Suppressor macrophage treated with lipopolysaccharide for 4 hours (primary cell): ENCODE measurements at places on chromosomes 5 and 9.

- DNase-seq = no peak
These were observed 30.8 kb upstream of the UNC5A start for GRCh38 chr5:176779537-176779936.

DNA sequence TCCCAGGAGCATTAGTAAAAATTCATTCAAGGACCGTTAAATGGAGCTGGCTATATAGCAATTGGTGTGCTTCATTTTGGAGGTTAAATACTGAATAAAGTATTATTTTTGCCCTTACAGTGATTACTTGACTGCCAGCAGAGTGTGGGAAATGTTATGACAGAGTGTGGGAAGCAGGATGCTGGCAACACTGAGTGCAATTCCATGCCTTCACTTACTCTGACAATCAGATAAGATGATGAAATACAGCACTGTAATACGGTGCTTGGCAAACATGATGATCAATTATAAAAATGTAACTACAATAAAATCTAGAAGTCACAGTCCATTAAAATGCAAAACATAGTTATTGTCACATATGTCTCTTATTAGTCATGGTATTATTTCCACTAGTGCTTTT, 651.3 kb downstream of the PTPRD start:
- DNase-seq = no peak

DNA sequence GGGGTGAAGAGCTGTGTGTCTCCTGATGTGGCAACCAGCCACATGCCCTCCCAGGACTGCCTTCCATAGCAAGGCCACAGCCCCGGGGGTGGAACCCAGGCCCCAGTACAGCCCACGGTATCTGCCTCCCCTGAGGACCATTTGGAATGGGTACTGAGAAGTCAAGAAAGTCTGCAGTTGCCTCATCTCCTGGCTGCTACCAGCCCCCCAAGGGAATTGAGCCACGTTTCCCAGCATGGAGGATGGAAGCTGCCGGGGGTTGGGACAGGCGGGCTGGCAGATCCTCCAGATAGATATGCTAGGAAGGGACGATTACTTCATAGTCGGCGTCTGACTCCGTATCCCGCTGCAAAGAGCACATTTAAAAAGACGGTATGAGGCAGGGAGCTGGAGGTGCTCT, 5.5 kb upstream of the DMRT2 start:
- no peak for DNase-seq

DNA sequence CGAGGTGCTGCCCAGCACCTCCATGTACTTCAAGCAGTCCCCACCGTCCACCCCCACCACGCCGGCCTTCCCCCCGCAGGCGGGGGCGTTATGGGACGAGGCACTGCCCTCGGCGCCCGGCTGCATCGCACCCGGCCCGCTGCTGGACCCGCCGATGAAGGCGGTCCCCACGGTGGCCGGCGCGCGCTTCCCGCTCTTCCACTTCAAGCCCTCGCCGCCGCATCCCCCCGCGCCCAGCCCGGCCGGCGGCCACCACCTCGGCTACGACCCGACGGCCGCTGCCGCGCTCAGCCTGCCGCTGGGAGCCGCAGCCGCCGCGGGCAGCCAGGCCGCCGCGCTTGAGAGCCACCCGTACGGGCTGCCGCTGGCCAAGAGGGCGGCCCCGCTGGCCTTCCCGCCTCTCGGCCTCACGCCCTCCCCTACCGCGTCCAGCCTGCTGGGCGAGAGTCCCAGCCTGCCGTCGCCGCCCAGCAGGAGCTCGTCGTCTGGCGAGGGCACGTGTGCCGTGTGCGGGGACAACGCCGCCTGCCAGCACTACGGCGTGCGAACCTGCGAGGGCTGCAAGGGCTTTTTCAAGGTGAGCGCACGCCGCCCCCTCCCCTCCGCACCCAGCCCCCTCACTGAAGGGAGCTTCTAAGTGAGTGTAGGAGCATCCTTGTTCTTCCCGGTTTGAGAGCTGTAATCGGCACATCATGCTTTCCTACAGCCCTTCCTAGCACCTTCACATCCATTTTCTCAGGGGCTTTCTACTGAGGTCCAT, 6.9 kb downstream of the NR4A3 start:
- DNase-seq = no peak

GRCh38 chr9:85430659-85431338, 311.0 kb downstream of the AGTPBP1 start:
- no peak for DNase-seq

DNA sequence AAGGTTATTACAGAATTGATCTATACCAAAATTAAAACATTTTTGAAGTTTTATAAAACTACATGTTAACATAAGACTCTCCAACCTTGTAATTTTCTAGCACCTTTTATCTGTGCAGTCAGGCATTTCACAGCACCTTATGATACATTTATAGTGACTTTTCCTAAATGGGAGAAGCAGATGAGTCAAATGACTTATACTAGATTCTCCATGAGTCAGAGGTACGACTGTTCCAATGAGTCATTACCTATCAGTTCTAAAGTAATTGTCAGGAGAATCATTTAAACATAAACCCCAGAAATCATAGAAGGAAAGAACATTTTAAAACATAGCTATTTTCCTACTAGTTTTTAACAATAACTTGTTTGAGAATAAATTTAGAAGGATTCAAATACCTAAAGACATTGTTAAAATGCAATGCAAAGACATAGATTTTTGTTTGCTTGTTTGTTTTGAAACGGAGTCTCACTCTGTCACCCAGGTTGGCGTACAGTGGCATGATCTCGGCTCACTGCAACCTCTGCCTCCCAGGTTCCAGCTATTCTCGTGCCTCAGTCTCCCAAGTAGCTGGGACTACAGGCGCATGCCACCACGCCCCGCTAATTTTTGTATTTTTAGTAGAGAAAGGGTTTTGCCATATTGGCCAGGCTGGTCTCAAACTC, 34.7 kb upstream of the DMXL1 start:
- peak; percentile 68 for DNase-seq

DNA sequence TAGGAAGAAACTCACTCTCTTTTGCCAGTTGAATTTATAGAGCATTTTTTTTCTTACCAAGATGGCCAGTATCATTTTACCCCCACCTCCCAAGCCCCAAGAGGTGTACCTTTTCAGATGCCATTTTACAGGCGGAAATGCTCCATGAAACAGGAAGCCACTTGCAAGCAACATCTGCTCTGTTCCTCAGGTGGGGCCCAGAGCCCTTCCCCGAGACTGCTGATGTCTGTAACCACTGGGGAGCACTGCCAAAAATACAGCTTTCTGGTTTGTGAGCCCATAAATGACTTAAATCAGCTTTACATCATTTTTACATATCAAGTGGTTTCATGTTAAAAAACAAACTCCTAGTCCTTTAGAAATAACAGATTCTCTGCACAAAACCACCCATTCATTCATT, 42.9 kb upstream of the GARNL3 start:
- no peak for DNase-seq

- peak; percentile 11 for DNase-seq
These were observed 1.5 kb downstream of the FAM170A start for GRCh38 chr5:119630752-119631440.

DNA sequence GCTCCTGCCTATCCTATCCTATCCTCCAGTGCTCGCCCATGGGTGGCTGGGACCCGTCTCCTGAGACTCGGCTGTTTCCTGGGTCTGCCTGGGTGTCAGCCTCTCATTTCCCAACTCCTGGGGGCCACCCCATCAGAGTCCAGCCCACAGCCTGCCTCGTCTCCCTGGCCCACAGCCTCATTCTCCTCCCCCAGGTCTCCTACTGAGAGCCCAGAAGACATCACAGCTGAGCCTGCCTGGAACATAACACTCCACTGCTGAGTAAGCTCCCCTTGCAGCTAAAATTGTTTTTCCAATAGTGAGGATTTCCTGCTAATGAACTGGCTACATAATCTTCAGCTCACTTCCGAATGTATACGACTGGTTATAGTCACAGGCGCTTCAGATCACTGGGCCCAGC, 95.3 kb downstream of the TTLL11 start:
- DNase-seq = no peak

- DNase-seq = no peak
These were observed 1.2 kb downstream of the ZNF608 start for GRCh38 chr5:124745007-124745927.

DNA sequence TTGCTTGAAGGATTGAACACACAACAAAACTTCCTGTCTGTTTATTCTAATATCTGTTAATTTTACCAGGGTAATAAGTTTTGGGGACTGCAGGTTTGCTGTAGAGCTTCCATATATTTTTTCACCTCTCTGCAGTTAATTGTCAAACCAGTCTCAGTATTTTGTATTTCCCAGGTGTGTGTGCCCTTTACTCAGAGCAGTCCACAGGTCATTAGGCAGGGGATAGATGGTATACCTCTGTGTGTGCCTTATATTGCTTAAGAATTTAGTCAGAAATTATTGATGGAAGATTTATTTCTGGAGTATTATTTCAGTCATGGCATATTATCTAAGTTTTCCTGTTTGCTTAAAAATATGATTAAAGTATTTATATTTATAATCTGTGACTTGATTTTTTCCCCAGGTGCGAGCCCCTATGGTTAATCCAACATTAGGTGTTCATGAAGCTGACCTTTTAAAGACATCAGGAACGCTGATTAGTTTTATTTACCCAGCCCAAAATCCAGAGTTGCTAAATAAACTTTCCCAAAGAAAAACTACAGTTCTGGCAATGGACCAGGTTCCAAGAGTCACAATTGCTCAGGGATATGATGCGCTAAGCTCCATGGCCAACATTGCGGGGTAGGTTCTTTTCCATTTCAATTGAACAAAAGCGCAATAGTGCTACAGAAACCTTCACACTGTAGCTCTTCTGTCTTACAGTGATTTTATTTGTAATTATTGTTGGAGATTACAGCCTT, 12.6 kb downstream of the NNT start:
- DNase-seq = no peak

DNA sequence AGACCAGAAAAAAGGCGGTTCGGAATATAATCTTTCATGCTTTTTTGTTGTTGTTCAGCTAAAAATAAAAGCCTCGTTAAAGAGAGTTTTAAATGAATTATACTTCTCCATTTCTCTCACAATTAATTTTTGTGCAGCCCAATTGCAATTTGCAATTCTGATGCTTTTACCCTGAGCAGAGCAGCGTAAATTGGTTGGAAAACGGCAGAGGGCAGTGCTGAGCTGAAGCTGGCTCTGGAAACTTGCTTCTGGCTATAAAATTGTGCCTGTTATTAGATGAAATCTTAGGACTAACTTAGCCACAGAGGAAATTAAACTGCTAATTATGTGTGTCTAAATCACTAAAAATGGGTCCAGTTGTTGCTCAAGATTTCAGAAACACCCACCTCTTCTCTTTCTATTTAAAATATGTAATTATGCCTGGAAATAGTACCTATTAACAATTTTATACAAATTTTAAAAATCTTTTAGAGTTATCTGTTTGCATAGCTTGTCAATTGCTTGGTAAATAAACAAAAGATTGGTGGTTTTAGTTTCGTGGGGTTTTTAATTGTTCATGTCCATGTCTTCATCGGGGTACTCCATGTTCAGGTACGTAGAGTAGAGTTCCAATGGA, 441.8 kb upstream of the TLE4 start:
- peak; percentile 66 for DNase-seq

DNA sequence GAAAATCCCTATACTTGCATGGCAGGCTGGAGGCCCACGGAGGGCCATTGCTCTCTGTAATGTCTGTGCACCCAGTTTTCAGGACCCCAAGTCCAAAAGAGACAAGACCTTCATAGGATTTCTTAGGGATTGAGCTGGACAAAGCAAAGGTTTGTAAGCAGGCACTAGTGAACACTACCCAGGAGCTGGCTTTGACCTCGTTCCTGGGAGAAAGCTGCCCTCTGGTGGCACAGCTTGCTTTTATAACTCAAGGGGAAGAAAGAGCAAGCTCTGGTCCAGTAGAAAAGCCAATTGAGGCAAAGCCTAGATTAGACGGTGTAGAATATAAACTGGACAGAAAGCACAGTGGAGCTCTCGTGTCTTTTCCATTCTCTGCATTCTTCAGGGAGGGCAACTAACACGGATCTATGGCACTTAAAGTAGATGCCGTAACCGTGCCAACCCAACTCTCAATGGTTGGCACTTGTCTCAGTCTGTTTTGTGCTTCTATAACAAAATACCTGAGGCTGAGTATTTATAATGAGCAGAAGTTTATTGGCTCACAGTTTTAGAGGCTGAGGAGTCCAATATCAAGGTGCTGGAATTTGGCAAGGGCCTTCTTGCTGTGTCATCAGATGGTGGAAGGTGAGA, 7.9 kb downstream of the GABRP start:
- DNase-seq = peak; percentile 58

GRCh38 chr5:158841481-158842276, 258.0 kb downstream of the EBF1 start:
- no peak for DNase-seq
